ENCODE measurements at places on chromosomes 3 and 15.

DNA sequence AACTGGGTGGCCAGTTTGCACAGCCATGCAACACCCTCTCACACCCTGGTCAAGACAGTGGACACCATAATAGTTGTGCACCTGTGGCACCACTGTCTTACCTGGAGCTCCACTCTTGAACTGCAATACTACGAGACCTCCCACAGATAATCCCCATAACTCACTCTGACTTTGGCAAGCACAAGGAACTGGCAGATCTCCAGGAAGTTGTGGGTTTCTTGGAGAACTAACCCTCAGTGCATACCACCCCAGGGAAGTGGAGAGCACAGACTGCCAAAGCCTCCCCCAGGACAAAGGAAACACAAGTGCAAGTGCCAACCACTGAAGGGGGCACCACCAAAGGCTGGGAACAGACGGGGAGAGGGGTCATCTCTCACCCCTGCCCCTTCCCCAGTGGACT, 318.6 kb downstream of the SUCLG2 start:
- no peak for DNase-seq

DNA sequence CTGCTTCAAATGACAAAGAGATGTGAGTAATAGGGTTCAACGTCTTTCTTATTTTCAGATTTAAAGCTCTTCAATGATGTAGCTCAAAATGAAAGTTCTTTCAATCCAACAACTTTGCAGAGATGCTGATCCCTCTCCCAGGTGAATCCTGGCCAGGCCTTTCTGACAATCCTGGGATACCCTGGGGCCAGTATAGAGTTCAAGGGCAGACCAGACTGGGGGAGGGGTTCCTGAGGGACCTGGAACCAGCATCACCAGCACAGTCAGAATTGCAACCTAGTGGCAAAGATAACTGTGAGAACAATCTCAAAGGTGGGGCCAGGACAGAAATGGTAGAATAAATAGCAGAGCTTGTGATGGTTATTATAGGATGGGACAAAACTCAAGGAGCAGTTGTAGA, 19.7 kb upstream of the NCK1 start:
- no peak for DNase-seq

GRCh38 chr3:53056442-53056841, 10.6 kb upstream of the SFMBT1 start:
- DNase-seq, result no peak

- no peak for DNase-seq
Observed at GRCh38 chr3:53804697-53805462, 41.3 kb downstream of the CHDH start.

GRCh38 chr3:89335693-89336092, 228.3 kb downstream of the EPHA3 start:
- DNase-seq, result no peak

DNA sequence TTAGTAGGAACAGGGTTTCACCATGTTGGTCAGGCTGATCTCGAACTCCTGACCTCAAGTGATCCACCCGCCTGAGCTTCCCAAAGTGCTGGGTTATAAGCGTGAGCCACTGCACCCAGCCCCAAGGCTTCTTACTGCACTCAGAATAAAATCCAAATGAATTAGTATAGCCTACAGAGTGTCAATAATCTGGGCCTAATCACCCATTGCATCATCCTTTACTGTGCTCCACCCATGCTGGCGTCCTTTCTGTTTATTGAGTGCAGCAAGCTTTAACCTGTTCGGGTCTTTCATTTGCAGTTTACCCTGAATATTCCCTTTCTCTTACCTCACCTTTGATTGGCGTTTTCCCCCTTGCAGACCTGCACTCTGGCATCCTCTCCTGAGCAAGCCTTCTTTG, 77.7 kb downstream of the CEP63 start:
- no peak for DNase-seq

DNA sequence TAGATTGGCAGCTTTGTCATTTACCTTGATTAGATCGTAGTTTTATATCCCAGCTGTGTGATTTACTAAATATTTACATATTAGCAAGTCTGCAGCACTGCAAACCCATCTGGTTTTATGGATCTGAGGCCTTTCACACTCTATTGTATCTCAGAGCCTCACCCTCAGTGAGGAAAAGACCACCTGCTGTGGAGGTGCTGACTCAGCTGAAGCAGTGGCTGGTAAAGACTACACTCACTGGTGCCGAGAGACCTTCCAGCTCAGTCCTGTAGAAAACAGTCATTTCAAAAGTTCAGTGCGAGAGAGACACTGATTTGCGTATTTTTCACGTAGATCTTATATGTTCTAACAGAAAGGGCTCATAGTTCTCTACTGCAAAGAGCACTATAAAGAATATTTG, 307.8 kb upstream of the TPM1 start:
- DNase-seq, result no peak

GRCh38 chr3:129598000-129598381, 8.5 kb downstream of the PLXND1 start:
- no peak for DNase-seq

- DNase-seq, result no peak
Observed at GRCh38 chr15:74889390-74889882, 406 bp upstream of the MPI start.

- no peak for DNase-seq
Observed at GRCh38 chr3:77256584-77257503, 216.9 kb downstream of the ROBO2 start.

GRCh38 chr3:31699309-31699953, 166.7 kb downstream of the STT3B start:
- no peak for DNase-seq

DNA sequence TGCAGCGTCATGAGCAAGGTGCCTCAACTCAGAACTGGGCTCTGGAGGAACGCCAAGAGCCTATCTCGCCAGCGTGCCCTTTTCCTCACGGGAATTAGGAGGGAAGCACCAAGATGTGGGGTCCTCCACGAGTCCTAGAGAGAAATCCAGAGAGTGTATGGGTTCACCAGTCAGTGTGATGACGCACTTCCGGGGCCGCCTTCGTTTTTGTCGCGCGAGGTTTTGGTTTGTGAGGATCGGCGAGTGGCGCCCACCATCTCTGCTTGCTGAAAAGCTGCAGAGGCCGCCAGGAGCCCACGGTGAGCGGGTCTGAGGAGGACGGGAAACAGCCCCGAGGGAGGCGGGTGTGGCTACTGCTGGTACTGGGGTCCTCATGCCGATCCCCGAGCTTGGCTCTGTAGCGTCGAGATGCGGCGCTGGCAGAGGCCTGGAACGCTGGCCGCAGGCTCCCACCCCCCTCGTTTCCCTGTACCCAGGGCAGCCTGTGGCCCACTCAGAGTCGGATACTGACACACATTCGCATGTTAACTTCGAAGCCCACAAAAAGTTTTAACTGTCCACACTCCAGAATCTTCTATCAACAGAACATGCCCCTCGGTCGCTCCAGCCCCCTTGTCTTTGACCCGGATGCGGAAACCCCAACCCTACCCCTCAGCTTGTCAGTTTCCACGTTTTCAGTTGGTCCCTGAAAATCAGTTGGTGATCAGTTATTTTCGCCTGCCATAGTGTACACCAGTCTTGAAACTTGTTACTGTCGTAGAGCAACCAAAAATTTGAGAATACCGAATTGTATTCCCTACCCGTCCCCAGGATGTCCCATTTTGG, 30.4 kb downstream of the ZNF662 start:
- DNase-seq, result no peak

- DNase-seq, result no peak
Observed at GRCh38 chr3:126264381-126264780, 84.0 kb upstream of the ALDH1L1 start.

GRCh38 chr15:71250936-71251583, 135.8 kb downstream of the THSD4 start:
- DNase-seq, result no peak
